ENCODE measurements at places on chromosomes 16 and 17.

DNA sequence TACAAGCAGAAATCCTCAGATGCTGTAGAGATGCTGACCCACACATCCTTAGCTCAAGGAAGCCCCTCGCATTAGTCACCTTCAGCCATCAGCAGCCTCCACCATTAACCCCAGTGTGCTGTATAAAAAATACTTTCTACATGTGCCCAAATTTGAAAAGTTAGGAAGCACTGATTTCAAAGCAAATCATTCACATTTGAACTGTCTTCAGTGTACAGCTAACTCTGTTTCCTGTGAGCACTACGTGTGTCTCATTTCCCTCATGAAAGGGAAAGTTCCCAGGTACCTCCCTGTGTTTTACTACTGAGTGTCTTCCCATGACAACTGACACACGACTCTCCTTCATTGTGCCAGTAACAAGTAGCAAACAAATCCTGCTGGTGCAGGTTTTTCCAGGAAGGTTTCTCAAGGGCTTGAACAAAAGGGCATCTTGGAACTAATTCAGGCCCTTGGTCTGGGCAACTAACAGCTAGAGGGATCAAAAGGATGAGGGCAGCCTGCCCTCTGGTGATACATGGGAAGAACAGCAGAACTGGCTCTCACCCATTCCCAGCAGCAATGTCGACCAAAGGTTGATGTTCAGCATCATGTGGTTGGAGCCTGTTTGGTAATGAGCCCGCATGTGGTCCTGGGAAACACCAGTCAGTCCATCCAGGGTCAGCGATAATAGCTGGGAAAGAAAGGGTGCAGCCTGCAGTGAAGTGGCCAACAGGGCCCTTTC, 4.0 kb downstream of the SLC35B1 start:
- no peak for DNase-seq

GRCh38 chr16:27027971-27028370, 38.8 kb upstream of the C16orf82 start:
- DNase-seq = no peak

GRCh38 chr16:87586201-87586782, 16.0 kb upstream of the JPH3 start:
- no peak for DNase-seq

DNA sequence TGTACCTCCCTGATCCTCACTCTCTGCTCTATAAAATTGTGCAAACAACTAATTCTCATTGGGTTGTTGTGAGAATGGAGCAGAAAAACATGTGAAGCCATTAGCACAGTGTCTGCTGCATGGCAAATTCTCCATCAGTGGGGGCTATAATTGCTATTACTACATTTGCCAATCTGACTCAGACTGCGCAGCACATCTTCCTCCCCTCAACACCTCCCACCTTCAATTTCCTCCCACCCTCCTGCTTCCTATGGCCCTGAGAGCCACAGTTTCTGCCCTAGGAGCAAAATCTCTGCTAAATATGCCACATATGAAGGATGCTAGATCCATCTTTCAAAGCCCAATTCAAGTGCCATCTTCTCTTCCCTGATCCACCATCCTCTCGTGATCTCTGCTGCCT, 37.0 kb downstream of the ABCC12 start:
- no peak for DNase-seq

DNA sequence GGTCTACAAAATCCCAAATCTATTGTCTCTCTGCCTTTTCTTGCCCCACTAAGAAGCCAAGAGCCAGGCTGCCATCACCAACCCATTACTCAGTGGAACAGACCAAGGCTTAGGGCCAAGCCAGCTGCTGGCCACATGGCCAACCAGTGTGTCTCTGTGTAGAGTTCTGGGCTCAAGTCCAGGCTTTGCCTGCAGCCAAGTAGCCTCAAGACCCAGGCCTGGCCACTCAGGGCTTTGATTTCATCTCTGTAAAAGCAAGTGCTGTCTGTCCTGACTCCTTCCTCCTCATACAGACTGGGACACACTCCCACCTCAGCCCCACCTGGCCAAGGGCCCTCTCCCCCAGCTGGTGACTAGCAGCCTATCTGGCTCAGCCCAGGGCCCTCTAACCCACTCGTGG, 14.6 kb downstream of the SREBF1 start:
- no peak for DNase-seq

- DNase-seq = no peak
These were observed 71.8 kb downstream of the ZNF18 start for GRCh38 chr17:11925262-11926021.

- DNase-seq = no peak
These were observed 37.1 kb downstream of the TNFRSF13B start for GRCh38 chr17:16934836-16935235.

- DNase-seq = no peak
These were observed 8.4 kb downstream of the TPPP3 start for GRCh38 chr16:67384778-67385510.

DNA sequence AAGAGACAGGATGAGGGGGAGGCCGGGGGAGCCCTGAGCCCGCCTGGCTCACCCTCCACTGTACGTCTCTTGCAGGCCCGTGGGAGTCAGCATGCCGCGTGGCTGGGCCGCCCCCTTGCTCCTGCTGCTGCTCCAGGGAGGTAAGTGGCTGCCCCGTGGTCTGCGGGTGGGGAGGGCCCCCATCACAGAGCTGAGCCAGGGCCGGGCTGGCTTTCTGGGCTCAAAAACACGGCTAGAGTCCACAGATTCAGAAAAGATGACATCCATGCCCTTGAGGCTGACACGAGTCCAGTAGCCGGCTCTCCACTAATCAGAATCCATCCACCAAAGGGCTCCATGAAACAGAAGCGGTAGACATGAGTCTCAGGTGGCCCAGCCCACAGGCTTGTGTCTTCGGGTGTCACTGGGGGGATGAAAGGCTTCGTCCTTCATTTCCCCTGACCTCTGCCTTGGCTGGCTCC, 28.0 kb downstream of the IL21R start:
- no peak for DNase-seq

- no peak for DNase-seq
These were observed 53.2 kb downstream of the MYH3 start for GRCh38 chr17:10603931-10604330.

- DNase-seq = no peak
These were observed 25.0 kb downstream of the CRISPLD2 start for GRCh38 chr16:84844559-84845495.

- DNase-seq = no peak
These were observed 537 bp upstream of the GJC1 start for GRCh38 chr17:44830359-44831288.

DNA sequence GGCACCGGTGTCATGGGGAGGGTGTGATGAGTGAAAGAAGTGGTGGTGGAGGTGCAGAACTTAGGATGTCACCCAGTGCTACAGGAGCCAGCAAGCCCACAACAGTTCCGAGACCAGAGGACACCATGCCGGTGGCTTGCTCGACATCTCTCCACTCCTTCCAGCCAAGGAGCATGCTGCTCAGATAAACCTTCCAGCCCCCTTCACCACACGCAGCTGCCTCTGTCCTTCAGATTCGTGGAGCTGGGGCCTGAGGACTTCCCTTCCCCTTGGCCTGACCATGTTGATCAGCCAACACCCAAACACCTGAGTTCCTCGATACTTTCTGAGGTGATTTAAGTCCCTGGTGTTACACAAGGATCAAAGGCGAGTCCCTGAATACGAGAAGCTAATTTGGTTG, 188.8 kb upstream of the FOXF1 start:
- no peak for DNase-seq

GRCh38 chr16:64196444-64196843, 925.4 kb downstream of the CDH11 start:
- DNase-seq = no peak

GRCh38 chr17:1906662-1907101, 76.9 kb downstream of the RPA1 start:
- DNase-seq = no peak

DNA sequence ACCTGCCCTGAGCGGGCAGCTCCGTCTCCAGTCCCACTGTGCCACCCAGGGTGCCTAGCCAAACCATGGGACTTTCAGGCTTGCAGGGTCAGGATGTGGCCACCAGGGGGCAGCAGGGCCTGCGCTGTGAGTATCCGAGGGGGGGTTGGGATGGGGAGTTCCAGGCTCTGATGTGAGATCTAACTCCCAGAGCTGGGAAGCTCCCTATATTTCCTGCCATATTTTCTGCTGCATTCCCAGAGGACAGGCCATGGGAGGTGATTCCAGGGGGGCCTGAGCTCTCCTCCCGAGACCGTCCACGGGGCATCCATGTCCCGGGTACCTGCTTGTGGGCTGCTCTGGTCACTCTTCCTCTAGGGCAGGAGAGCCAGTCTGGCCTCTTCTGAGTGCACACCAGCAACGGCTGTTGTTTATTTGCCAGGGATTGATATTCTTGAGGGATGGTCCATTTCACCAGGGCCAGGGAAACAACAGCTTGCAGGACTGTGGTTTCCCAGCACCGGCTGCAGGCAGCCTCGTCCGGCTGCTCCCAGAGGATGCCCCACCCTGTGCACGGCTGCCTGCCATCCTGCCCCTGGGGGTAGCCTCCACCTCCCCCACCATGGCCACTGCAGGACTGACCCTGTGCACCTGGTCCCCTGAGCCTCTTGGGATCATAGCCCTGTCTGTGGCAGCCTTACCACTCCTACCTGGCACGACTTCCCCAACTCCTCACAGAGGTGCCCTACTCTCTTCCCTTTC, 1.2 kb downstream of the GPR142 start:
- DNase-seq = peak; percentile 57

DNA sequence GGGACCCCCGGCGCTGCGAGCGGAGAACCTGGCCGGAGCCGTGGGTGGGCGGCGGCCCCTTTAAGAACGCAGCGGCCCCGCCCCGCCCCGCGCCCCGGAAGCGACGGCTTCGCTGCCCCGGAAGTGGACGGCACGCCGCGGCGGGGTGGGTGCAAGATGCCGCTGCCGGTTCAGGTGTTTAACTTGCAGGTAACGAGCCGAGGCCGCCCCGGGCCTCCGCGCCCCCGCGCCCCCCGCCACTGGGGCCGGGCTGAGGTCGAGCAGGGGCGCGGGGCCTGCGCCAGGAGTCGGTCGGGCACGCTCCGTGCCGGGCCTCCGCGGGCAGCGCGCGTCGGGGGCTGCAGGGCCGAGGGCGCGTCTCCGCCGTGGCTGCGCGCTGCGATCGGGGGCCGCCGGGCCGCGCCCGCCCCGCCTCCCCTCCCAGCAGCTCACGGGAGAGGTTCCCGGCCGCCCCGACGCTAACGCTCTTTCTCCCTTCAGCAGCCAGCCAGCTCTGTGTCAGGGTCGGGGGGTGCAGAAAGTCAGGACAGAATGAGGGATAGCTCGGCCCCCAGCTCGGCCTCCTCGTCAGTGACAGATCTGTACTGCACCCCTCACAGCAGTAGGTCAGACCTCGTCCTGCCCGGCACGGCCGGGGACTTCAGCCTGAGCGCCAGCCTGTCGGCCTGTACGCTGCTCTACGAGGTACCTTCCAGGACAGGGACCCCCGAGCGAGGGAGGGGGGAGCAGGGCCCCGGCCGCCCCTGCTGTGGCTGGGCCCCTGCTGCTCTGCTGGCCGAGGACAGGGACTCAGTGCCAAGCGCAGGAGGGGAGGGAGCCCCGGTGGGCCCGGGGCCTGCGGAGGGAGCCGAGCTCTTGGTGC, at the start of the genes GPS1 and RFNG:
Gene GPS1, plus strand, starts transcription at position 123 of the 862 bp plus-strand sequence. Its CDS starts 34 bp downstream, at position 157.
Gene RFNG, minus strand, starts transcription at position 36 of the 862 bp plus-strand sequence. CDS start 45 bp downstream, outside the sequence.
- DNase-seq = peak; percentile 72

DNA sequence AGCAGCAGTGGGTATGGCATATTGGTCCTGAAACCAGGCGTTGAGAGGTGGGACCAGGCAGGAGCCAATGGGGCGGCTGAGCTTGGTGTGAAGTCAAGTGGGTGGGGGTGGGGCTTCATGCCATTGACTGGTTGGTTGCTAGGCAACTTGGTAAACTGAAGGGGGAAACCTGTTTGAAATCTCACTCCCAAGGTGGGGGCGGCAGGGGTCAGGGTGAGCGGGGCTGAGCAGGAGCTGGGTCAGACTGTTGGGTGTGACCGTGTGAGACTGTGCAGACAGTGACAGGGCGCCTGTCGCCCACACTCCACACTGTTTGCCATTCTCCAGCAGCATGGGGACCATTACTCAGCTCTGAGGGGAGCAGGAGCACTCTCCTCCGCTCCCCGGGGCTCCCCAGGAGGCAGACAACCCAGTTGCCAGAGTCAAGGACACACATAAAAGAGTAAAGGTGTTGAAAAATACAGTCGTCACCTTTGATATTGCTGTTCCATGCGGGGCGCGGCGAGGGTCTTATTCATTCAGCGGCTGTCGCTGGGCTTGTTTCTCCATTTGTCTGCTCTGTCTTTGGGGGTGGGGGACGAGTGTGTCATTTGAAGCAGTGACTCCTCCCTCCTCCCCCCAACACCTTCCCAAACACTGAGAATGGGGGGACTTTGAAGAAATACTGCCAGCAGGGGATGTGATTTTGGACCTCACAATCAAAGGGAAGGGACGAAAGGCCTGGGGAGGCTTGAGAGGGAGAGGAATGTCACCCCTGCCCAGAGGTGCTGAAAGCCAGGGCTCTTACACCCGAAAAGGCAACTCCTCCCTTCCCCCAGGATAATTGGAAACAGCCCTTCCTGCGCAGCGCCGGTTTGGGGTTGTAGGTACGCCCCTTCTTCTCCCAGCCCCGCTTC, 1.2 kb upstream of the EFNB3 start:
- no peak for DNase-seq

GRCh38 chr17:27498615-27499309, 42.5 kb downstream of the KSR1 start:
- DNase-seq = no peak

DNA sequence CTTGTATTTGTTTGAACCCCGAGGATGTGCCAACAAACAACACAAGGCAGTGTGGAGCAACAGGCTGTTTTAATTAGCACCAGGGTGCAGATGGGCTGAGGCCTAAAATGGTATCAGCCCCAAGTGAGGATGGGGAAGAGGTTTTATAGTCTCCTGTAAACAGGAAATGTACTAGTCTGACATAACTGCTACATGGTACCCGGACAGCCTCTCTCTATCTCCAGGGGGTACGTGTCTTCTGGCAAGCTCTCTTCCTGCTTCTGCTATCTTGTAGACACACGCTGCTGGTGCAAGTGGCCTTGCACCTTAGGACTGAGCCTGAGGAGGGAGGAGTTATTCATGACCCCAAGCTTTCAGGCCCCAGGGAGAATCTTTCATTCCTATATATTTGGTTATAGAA, 2451.0 kb downstream of the TP53TG3F start:
- DNase-seq = no peak

DNA sequence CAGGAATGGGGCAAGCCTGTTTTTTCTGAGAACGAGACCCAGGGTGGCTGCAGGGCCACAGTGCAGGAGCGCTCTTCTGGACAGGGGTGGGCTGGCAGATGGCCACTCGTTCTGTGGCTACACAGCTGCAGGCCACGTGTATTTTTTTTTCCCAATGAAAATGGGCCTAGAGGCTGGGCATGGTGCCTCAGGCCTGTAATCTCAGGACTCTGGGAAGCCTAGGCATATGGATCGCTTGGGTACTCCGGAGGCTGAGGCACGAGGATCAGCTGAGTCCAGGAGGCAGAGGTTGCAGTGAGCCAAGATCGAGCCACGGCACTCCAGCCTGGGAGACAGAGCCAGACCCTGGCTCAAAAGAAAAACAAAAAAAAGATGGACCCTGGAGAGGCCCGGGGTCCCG, 6.8 kb downstream of the UNKL start:
- DNase-seq = no peak

GRCh38 chr16:11202260-11203091, 53.5 kb downstream of the SOCS1 start:
- no peak for DNase-seq

GRCh38 chr17:39772415-39772814, 34.7 kb downstream of the GRB7 start:
- no peak for DNase-seq

All from stimulated activated CD4-positive, alpha-beta T cell treated with anti-CD3 and anti-CD28 coated beads, TNF-alpha, amount 100 ng/mL, for 24 hours (primary cell).